ENCODE measurements at places on chromosomes 5 and 9. TPM values are rescaled to one million over a fixed set of nuclear protein-coding genes. Genes with fewer than 3 reads are reported as not detected.

The WDR41 gene
- total RNA-seq = 121 TPM

The ZBTB5 gene
- total RNA-seq = 5.5 TPM

The ORM2 gene
- total RNA-seq = not detected

The ADGRD2 gene
- not detected for total RNA-seq

The PITX1 gene
- total RNA-seq = 208 TPM

The HAVCR2 gene
- total RNA-seq = 0.09 TPM

The SLC4A9 gene
- not detected for total RNA-seq

The DOCK2 gene
- total RNA-seq = 4.4 TPM

The SPATA31A3 gene
- not detected for total RNA-seq

The OR2Y1 gene
- total RNA-seq = not detected

The LHX2 gene
- total RNA-seq = not detected

The TMOD1 gene
- 0.57 TPM for total RNA-seq

The BOD1 gene
- 74.7 TPM for total RNA-seq

The NIPAL4 gene
- total RNA-seq = 0.14 TPM

The TEX48 gene
- not detected for total RNA-seq

The OR2V2 gene
- not detected for total RNA-seq

The IL12B gene
- not detected for total RNA-seq

The SPINK4 gene
- 0.74 TPM for total RNA-seq

The PNPLA7 gene
- 1.1 TPM for total RNA-seq

The OR13C4 gene
- total RNA-seq = not detected

The STK32A gene
- 1.3 TPM for total RNA-seq

The CANX gene
- total RNA-seq = 816 TPM

The FAM151B gene
- total RNA-seq = 8.0 TPM

The SH3GL2 gene
- total RNA-seq = not detected

The NUTM2G gene
- total RNA-seq = not detected
